ENCODE measurements at places on chromosomes 2 and 18. TPM values are rescaled to one million over a fixed set of nuclear protein-coding genes. Genes with fewer than 3 reads are reported as not detected.

DNA sequence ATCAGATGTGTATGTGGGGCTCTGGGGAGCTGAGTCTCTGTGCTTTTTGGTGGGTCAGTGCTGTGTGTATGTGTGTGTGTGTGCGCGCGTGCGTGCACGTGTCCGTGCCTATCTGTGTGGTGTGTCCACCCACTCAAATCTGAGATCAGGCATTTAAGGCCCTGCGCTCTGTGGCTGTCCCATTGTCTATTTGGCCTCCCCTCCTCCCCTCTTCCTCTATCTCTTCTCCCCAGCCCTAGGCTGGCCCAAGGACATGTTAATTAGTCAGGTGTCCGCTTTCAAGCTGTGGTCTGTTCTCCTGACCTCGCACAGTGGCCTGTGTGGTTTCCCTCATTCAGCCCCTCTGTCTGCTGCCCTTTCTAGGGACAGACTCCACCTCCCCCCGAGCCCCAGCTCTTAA, 136.4 kb downstream of the DYSF start:
- DNase-seq = no peak

GRCh38 chr2:207481924-207482323, 47.8 kb upstream of the CREB1 start:
- DNase-seq = no peak

- no peak for DNase-seq
These were observed 9.5 kb downstream of the INPP1 start for GRCh38 chr2:190352668-190353536.

The KIF1A gene
- not detected for polyA plus RNA-seq

DNA sequence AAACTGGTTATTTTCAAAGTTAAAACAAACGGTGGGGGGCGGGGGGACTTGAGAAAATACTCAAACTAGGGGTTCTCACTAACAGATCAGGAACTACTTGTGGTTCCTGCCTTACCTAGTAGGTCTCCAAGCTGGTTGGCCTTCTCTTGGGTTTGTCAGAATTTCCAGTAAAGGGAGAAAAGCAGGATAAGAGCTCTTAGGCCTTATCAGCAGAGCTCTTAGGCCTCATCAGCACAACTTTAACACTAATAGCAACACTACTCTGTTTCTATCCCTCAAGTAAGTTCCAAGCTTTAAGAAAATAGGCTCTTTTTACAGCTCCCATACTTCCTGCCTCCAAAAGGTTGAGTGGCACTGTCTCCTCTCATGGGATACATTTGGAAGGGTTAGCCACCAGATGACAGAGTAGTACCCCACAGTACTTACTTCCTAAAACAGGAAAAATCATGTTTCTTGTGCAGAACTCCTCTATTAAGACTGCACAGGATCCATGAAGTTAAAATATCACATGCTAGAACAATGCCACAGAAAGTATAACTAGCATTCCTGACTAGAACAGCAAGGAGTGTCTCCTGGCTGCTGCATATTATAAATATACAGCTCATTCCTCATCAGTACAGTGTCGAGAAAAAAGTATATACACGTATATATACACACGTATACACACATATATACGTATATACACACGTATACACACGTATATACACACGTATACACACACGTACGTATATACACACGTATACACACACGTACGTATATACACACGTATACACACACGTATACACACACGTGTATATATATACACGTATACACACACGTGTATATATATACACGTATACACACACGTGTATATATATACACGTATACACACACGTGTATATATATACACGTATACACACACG, 6.1 kb downstream of the FBXO11 start:
- DNase-seq = no peak

GRCh38 chr2:55877087-55877436, 46.5 kb downstream of the EFEMP1 start:
- DNase-seq = no peak

GRCh38 chr18:69770238-69770637, 177.4 kb downstream of the CD226 start:
- no peak for DNase-seq

The HOXD9 gene
- polyA plus RNA-seq = not detected

DNA sequence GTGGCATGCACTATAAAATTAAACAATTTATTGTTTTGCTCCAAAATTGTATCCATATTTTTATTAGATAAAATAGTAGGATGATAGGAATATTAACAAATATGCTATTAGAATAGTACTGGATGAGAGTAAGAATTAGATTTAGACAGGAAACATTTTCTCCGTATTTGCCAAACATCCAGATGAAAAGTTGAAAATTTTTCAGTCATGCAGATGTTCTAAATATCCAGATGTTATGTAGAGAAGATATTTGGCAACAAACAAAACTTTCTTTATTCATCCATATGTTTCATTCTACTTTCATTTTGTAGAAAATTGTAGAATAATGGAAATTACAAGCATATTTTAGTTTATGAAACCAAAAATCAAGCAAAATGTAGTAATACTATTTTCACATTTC, 45.2 kb upstream of the NEUROD1 start:
- no peak for DNase-seq

The POTEJ gene
- polyA plus RNA-seq = not detected

- peak; percentile 11 for DNase-seq
These were observed 3.5 kb downstream of the NDUFA10 start for GRCh38 chr2:240021488-240022104.

DNA sequence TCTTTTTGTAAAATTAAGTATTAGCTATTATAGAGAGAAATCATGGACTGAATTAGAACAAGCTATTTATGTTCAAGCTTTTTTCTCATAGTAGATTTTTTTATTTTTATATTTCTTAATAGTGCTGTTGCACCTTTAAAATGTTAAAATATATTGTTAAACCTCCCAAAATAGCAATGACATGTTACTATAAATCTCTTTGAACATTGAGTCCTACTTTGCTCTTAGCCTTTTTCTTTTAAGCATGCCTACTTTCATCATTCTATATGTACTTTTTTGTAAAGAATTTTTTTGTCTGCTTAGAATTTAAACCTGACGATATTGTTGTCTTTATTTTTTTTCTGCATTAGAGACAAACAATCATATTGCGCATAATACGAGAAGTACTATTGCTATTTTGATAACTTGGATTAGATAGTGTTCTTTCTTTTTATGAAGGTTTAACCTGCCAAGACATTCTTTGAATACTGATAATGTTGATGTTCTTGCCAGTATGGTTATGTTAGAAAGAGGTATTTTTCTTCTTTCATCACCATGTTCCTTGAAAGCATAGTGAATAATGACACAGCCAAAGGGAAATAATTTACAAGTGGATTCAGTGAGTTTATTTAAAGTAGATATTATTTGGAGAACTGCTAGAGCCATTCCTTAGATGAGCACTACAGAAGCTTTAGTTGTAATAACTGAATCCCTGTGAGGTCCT, 40.6 kb downstream of the PMS1 start:
- no peak for DNase-seq

DNA sequence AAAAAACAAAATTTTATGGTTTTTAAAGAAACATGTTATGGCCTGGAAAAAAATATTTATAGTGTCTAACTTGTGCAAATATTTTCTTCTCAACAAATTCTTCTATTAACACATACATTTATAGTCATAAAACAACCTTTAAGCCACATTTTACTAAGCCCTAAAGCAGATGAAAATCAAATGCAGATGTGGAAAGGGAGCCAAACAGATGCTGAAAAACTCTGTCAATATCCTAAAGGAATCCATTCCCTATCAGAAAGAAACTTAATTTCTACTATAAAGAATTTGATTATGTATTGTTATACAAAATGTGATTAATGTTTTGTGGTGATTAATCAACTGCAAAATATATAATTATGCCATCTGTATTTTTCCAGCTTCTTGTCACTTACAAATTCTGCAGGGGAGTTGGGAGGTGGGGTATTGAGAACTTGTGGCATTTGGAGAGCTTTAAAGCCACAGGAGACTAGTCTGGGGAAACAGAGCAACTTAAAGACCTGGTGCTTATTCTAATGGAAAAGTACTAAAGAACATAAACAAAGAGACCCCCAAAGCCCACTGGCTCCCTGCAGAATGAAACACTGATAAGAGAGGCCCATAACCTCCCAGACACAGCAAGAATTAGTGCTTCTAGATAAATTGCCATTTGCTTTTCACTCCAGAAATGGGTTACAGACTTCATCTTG, 1721.0 kb upstream of the PIK3C3 start:
- DNase-seq = no peak

GRCh38 chr2:152339556-152340286, 4.7 kb downstream of the FMNL2 start:
- no peak for DNase-seq

The SGO2 gene
- polyA plus RNA-seq = 3.7 TPM

The DNAH7 gene
- polyA plus RNA-seq = 0.74 TPM

DNA sequence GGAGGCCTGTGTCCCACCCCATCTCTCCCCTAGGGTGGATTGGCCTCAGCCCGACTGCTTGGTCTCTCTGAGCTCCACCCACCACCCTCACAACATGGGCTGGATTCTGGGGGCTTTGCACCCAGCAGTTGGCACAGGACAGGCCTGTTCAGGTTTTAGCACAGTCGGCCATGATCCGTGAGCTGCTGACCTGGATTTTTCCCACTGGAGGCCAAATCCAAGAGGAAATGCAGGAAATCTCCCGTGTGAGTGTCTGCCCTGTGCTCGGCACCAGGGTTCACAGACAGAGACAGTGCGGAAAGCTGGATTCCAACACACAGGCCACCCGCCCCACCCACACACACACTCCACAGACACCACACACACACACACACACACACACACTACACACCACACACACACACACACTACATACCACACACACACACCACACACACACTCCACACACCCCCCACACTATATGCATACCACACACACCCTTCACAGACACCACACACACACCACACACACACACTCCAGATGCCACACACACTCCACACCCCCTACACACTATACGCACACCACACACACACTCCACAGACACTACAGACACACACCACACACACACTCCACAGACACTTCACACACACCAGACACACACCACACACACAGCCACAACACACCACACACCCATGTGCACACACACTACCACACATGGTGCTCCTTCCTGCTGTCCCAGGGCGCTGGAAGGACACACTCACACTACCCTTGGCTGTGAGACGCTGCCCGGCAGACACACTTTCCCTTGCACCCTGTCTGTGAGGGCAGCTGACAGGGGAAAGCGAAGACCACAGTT, 14.1 kb downstream of the MBP start:
- DNase-seq = no peak

GRCh38 chr2:158658396-158658795, 136.7 kb upstream of the DAPL1 start:
- no peak for DNase-seq

DNA sequence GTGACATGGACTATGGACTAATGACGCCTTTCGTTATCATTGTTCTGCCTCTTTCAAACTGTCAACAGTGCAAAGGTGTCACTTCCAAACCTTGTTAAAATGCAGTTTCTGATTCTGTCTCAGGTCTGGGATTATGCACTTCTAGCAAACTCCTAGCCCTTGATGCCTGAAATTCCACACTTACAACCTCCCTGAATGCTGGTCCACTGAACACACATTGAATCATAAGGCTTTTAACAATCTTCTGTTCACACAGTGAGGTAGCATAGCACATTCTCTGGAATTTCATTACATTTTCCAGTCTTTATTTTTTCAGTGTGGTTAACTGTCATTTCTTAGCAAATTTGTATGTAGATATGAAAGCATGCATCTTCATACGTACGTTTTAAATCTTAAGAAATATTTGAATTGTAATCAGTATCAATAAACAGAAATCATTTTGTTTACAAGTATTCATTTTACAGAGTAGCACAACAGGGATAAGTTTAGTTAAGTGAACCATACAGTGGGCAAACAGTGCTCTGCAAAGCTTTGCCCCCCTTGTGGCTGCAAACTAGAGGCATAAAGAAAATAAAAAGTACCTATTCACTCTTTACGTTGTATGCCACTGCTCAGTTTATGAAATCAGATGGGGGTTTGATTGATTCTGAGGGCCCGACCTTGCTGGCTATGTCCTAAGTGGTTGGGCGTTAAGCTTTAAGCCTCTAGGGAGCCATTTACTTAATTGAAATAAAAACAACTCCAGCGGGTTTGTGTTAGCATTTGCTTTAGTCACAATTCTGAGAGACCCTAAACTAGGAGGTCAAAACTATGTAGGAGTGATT, 250.8 kb downstream of the LRRTM1 start:
- no peak for DNase-seq

The TMEM200C gene
- polyA plus RNA-seq = 1.7 TPM

- DNase-seq = no peak
These were observed 1.6 kb upstream of the PSTPIP2 start for GRCh38 chr18:46073474-46074331.

The LYPD6 gene
- 1.3 TPM for polyA plus RNA-seq

- no peak for DNase-seq
These were observed 1071.9 kb upstream of the CHAC2 start for GRCh38 chr2:52695731-52696130.

The EDAR gene
- not detected for polyA plus RNA-seq

The DSG3 gene
- polyA plus RNA-seq = not detected

DNA sequence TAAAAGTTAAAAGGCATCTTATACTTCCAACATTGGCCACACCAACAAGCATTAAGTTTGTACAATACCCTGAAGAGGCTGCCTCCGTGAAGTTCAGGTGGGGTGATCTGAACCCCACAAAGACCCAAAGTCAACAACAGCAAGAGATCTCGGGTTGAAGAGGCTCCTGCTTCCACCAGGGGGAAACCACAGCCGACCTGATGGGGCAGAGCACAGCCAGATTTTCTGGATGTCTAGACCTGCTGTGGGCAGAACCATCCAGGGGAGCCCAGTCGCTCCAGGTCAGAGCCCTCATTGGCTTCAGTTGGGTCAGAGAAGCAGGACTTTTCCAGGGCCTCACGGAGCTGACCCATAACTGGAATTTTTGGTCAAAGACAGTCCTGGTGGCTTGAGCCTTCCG, 66.5 kb upstream of the ACKR3 start:
- no peak for DNase-seq

The BMP10 gene
- polyA plus RNA-seq = not detected

DNA sequence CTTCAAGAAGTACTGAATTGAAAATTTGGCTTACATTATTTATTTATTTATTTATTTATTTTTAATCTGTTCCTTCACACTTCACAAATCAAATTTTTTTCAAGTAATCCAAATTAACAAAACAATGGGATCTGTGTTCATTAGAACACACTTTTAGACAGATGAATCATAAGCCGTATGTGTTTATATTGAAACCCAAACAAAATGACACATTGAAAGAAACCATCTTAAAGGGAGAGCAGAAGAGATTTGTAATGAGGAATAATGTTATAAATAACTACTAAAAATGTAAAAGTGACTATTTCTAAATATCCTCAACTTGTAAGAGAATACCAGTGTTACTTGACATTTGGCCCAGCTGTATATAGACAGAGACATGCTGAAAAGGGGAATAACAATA, 991.0 kb upstream of the CHAC2 start:
- DNase-seq = no peak

GRCh38 chr2:209821806-209822205, 50.2 kb downstream of the UNC80 start:
- DNase-seq = no peak

- DNase-seq = no peak
These were observed 208.1 kb upstream of the RASGRP3 start for GRCh38 chr2:33268246-33268831.

The G6PC2 gene
- not detected for polyA plus RNA-seq

All from AG04450 (cell line).